Activated naive CD8-positive, alpha-beta T cell treated with anti-CD3 and anti-CD28 coated beads, Interleukin-2, amount 50 U/mL, for 24 hours (primary cell): ENCODE measurements at places on chromosomes 13 and 19.

- no peak for DNase-seq
Measured at GRCh38 chr19:1425102-1425837, 12.9 kb upstream of the RPS15 start.

DNA sequence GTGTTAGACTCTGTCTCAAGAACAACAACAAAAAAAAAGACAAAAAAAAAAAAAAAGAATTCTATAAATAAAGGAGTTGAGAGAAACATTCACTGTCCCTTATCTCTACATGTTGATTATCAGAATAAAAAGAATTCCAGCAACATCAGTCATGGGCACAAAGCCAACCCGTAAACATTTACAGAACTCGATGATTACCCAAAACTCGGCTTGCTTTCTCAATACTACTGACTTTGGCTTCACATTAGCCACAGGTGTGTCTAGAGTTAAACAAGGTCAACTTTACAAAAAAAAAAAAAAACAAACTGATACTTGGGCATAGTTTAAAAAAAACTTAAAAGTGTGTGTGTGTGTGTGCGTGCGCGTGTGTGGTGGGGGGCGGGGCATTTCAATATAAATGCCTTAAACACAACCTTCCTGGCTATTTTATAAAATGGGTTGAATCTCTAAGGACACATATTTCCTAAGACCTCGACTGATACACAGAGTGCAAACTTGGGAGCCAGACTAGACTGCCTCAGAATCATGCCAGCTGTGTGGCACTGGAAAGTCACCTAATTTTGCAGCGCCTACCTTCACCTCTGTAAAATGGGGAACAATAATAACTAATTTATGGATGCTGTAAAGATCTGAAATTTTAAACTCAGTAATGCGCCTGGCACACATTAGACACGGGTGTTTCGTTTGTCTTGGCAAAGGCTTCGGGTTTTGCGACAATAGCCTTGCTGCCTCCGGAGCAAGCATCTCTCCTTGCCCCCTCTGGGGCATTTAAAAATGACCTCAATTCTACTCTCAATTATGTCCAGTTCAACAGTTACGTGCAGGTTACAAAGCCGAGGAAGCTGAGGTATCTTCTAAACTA, 922 bp downstream of the EBPL start:
- no peak for DNase-seq

- DNase-seq: no peak
Measured at GRCh38 chr13:100789481-100789880, 114.9 kb upstream of the TMTC4 start.

- peak; percentile 16 for DNase-seq
Measured at GRCh38 chr13:113207890-113208420, 514 bp downstream of the PCID2 start.

DNA sequence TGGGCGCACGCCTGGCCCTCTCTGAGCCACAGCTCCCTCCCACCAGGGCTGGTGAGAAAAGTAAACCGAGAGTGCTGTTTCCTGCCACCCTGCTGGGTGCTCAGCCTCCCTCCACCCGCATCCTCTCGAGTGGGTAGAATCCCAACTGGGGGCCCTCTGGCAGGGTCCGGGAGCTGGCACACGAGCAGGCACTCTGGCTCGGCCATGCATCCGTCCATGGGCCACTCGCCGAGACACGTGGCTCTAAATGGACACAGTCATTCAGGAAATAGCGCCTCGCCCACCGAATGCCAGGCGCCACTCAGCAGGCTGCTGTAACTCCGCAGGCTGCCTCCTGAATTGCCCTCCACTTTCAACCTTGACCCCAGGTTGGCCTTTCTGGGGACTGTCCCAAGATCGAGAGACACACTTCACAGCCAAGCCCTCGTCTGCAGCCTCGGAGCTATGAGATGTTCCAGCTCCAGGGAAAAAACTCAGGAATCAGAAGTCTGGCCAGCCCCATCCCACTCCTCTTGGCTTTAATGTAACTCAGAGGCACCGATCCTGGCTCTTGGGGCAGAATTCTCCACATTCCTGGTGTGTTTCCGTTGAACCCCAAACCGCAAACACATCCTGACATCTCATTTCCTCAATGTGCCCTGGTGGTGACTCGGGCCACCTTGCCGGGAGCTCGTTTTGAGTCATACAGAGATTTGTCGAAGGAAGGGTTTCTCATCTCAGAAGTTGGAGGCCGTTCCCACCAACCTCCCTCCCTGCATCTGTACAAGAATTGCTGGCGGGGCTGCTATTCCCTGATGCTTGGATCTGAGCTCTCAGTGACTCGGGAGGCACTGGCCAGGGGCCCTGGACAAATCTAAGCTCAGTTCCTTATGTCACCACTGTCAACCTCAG, 14.1 kb downstream of the KLF2 start:
- DNase-seq: peak; percentile 71

- no peak for DNase-seq
Measured at GRCh38 chr13:93079294-93079693, 147.3 kb upstream of the GPC6 start.

- no peak for DNase-seq
Measured at GRCh38 chr13:79775830-79776229, 294.9 kb downstream of the NDFIP2 start.

- no peak for DNase-seq
Measured at GRCh38 chr13:94228763-94229162, 250.7 kb downstream of the DCT start.

GRCh38 chr13:50213526-50213925, 198.3 kb downstream of the KCNRG start:
- no peak for DNase-seq

DNA sequence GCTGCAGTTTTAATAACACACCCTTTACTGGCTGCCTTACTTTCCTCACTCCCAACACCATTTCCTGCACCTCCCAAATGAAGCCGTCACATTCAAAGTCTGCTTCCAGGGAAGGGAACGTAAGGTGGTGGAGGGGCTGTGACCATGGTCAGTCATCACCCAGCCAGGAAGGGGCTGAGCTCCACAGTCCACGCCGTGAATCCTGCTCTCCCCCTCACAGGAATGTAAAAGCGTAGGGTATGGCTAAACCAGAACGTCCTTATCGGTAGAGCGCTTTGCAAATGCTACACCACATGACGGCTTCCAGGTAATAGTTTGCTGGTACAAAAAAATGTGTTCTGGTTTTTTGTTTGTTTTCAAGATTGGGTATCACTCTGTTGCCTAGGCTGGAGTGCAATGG, 7.0 kb downstream of the NUMBL start:
- DNase-seq: no peak

GRCh38 chr13:24922745-24923591, 159.0 kb downstream of the RNF17 start:
- peak; percentile 94 for DNase-seq

GRCh38 chr13:25237083-25237482, 50.2 kb downstream of the MTMR6 start:
- no peak for DNase-seq

GRCh38 chr19:28066161-28066560, 1146.8 kb downstream of the UQCRFS1 start:
- no peak for DNase-seq

- DNase-seq: no peak
Measured at GRCh38 chr13:51637852-51638215, 53.6 kb downstream of the WDFY2 start.

- DNase-seq: no peak
Measured at GRCh38 chr19:3245050-3245449, 20.6 kb downstream of the CELF5 start.

- no peak for DNase-seq
Measured at GRCh38 chr13:112894673-112895481, 74.1 kb upstream of the MCF2L start.

DNA sequence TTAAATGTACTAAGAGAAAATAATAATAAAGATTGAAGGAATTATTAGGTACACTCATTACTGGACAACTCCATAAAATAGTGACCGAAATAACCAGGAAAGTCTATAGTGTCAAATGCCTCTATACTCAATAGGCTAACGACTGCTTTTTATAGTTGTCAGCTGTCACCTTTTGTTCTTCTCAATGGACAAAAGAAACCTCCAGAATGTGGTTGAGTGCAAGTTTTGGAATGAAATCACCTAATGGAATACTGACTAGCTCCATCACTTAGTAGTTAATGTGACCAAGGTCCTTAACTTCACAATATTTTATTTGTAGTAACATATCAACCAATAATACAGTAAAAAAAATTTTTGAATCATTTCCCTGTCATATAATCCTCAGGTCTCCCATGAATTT, 18.1 kb downstream of the TSC22D1 start:
- DNase-seq: no peak

- DNase-seq: no peak
Measured at GRCh38 chr13:26923824-26924605, 163.4 kb upstream of the GPR12 start.

- DNase-seq: no peak
Measured at GRCh38 chr19:34485831-34486230, 4.3 kb downstream of the WTIP start.

- DNase-seq: no peak
Measured at GRCh38 chr19:30216453-30216852, 155.7 kb upstream of the ZNF536 start.

GRCh38 chr19:5804516-5805461, at the start of gene NRTN:
TSS of gene NRTN (plus strand) at chr19:5805067. CDS start at chr19:5824166, 19,099 bp downstream.
- DNase-seq: peak; percentile 47

GRCh38 chr19:54201980-54202379, 1.3 kb downstream of the RPS9 start:
- no peak for DNase-seq

DNA sequence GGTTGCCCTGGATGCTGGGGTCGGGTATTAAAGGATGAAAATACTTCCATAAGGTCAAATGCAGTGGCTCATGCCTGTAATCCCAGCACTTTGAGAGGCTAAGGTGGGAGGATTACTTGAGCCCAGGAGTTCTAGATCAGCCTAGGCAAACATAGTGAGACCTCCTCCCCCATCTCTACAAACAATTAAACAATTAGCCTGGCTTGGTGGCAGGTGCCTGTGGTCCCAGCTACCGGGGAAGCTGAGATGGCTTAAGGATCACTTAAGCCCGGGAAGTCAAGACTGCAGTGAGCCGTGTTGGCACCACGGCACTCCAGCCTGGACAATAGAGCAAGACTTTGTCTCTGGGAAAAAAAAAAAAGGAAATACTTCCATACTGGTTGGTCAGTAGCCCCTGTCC, 1.5 kb downstream of the KLK11 start:
- DNase-seq: no peak

DNA sequence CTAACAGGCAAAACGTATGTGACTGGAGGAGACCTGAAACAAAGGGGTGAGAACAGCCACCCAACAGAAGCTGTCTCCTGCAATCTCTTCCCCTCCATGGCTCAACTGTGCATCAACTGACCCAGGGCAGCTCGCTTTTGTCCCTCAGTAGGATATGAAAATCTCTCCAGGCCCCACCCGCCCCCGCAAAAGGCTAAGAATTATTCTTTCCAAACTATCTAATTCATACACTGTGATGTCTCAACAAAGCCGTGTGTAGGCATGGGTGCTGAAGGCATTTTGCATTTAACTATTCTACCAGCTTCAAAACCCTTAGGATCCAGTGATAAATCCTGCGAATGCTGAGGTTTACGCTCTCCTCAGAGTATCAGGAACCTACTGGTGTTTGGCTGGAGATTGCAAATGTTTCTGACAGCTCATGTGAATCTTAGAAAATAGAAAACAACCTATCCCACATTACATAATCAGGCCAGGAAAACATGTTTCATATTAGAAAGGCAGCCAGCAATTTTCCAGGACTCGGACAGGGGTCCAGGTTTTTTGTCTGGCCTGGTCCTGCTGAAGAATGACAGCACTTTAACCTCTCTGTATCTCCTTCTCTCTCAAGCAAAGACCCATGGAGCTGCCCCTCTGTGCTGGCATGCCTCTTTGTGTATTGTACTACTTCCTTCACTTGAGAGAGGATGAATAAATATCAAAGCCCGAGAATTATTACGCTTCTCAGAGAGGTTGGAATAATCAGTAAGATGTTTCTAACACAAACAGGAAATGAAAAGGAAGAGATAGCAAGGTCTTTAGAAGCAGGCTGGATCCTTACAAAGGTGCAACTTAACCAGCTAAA, 17.3 kb downstream of the DHRS12 start:
- no peak for DNase-seq

DNA sequence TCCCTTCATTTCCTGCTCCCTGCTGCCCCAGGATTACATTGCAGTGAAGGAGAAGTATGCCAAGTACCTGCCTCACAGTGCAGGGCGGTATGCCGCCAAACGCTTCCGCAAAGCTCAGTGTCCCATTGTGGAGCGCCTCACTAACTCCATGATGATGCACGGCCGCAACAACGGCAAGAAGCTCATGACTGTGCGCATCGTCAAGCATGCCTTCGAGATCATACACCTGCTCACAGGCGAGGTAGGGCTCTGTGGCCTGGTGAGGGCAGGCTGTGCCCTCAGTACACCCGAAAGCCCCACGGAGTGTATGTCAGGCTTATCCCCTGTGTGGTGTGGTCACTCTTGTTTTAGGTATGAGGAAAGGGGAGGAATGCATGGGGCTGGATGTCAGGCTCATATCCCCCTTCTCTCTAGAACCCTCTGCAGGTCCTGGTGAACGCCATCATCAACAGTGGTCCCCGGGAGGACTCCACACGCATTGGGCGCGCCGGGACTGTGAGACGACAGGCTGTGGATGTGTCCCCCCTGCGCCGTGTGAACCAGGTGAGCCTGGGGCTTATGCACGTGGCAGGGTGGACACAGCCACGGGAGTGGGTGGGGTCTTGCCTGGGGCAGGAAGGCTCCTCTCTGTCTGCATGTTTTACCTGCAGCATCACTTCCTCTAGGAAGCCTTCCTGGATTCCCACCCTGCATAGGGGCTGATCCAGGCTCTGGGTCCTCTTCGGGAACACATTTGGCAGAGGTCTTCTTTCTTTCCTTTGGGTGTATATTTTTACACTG, 2.3 kb upstream of the RNF225 start:
- DNase-seq: no peak

DNA sequence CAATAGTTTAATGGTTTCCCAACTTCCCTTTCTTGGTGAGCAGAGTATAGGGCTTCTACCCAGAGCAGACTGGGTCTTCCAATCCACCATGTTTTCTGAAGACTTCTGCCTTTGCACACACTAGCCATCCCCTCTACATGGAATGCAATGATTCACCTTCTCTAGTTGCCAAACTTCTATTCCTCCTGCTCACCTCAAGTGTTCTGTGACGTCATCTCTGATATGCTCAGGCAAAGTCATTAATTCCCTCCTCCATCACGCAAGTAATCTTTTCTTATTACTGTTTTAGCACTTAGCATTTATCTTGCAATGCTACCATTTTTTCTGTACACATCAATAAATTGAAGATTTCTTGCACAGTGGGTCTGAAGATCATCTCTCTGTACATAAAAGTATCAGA, 174.2 kb downstream of the RBM26 start:
- no peak for DNase-seq

DNA sequence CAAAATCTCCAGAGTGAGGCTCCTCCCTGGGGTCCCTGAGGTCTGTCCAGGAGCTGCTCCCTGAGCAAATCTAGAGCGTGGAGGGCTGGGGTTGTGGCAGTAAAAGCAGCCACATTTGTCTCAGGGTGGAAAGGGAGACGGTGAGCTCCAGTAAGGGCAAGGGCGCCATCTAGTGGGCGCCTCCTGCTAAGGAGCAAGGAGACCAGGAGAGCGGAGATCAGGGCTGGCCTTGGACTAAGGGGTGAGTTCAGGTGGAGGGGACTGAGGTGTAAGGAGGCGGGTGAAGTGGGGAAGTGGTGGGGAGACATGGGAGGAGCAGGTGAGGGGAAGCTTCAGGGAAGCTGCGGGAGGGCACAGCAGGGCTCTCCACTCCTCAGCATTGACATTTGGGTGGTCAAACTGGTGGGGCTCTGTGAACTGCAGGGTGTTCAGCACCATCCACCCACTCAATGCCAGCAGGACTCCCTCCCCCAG, 5.3 kb upstream of the CEACAM21 start:
- peak; percentile 87 for DNase-seq

GRCh38 chr13:43666403-43666802, 120.4 kb downstream of the ENOX1 start:
- no peak for DNase-seq
